Stimulated activated CD8-positive, alpha-beta memory T cell treated with anti-CD3 and anti-CD28 coated beads, Interleukin-7, amount 100 ng/mL, for 1 hour (primary cell): ENCODE measurements at places on chromosomes 4 and X.

GRCh38 chrX:86002076-86002896 lies 45.1 kb downstream of the CHM start:
- no peak for DNase-seq

DNA sequence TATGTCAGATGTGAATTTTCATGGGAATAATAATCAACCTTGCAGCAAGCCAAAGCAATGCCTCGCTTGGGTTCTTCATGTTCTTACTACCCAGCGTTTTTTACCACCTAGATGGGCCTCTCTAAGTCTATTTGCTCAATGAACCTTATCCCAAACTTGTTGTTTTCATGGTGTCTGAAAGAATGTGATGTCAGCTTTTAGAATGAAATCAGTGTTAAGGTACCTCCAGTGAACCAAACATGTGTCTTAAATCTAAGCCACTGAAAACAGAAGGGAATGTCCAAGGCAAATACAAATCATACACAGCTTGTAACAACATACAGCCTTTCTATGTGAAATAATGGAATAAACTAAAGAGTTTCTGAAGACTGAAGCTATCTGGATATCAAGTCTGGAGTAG lies 6.7 kb downstream of the EPGN start:
- DNase-seq = no peak

DNA sequence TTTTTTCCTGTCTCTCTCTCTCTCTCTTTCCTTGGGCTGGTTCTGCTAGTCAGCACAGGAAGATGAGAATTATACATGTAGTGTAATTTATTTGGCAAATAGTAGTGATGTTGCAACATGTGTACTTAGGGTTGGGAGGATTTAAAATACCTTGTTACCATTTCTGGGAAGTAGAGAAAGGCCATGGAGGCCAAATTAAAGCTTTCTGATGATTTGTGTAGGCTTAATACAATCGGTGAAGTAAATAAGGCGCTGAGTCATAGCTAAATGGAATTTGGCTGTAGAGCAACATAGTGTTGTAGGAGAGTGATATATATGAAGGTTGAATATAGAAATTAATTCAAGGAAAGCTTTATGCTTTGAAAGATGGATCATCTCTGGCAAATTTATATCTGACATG lies 295.3 kb downstream of the GRID2 start:
- DNase-seq = no peak

DNA sequence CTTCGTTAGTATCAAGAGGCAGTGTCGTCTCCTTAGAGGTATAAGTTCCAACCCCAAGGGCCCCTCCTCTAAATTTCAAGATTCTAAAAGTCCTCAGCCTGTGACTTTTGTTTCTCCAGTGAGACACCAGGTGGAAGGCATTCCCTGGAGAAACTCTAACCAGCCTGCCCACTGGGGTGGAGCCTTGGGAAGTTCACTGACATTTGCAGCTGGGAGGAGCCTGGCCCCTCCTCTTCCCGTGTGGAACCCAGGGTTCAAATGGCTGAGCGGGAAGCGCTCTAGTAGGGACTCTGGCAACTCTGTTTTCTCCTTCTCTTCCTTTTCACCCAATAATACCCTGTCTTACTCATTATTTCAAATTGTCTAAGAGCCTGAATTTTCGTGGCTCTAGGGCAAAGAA lies 325.0 kb downstream of the TLL1 start:
- no peak for DNase-seq

DNA sequence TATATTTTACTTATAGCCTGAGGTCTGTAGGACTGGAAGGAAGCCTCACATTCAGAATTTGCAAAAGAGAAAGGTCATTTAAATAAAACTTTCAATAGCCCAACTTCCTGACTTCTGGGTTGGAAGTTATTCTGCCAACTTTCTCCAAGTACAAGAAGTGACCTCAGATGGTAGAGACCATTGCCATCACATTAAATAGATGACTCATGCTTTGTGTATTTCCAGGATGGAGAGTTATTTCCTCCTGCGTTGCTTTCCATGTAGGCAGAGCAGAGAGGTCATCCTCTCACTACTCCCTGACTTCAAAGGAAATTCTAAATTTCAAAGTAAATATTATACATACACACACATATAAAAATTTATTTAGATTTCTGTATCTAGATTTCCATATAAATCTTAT lies 73.0 kb upstream of the NR3C2 start:
- no peak for DNase-seq
